ENCODE measurements at places on chromosomes 13 and 19.

DNA sequence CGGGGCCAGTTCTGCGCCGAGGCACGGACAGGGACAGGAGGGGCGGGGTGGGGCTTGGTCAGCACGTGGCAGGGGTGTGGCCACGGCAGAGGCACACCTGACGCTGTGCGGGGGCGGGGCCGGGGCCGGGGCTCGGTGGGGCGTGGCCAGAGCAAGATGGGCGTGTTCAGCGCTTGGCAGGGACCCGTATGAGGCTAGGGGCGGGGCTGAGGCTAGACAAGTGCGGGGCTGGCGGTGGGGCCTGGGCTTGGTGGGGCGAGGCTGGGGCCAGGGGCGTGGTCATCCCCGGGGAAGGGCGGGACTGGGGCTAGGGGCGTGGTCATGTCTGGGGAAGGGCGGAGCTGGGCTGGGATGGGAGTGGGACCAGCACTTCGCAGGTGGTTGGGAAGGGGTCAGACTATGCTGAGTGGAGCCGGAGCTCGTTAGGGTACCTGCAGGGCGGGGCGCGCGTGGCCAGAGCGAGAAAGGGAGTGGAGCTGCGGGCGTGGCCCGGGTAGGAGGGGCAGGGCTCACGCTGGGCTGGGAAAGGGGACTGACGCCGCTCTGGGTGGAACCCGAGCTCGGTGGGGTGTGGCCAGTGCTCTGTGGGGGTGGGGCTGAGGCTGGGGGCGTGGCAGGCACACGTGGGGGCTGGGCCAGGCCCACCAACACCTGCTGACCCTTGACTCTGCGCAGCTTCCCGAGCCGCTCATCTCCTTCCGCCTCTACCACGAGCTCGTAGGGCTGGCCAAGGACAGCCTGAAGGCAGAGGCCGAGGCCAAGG, 12.8 kb downstream of the POLR2E start:
- DNase-seq: no peak

- DNase-seq: no peak
Observed at GRCh38 chr13:31174018-31174417, 12.3 kb upstream of the HSPH1 start.

- no peak for DNase-seq
Observed at GRCh38 chr19:49347835-49348234, 12.6 kb downstream of the CD37 start.

- no peak for DNase-seq
Observed at GRCh38 chr19:14437578-14438140, 4.6 kb downstream of the PKN1 start.

- DNase-seq: no peak
Observed at GRCh38 chr19:10918359-10918758, 10.1 kb downstream of the YIPF2 start.

DNA sequence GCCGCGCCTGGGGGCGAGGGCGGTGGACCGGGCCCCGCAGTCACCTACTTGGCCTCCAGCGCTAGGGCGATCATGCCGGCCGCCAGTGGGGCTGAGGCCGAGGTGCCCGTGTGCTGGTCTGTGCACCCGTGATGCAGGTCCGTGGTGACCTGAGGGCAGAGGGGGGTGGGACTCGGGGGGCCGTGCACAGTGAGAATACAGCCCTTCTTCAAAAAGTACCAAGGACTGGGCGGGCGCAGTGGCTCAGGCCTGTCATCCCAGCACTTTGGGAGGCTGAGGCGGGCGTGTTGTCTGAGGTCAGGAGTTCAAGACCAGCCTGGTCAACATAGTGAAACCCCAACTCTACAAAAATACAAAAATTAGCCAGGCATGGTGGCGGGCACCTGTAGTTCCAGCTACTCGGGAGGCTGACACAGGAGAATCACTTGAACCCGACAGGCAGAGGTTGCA, 5.0 kb upstream of the C19orf25 start:
- DNase-seq: peak; percentile 63

- DNase-seq: no peak
Observed at GRCh38 chr13:94309576-94309975, 169.9 kb downstream of the DCT start.

DNA sequence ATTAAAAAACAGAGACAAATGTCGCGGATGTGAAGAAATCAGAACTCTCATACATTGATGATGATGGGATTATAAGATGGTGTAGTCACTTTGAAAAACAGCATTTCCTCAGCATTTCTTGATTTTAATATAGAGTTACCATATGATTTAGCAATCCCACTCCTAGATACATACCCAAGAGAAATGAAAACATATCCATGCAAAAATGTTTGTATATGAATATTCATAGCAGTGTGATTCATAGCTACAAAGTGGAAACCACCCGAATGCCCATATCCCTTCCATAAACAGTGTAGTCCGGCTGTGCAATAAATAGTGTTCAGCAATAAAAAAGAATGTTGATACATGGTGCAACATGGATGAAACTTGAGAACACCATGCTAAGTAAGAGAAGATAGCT, 44.6 kb downstream of the DPY19L3 start:
- DNase-seq: no peak

DNA sequence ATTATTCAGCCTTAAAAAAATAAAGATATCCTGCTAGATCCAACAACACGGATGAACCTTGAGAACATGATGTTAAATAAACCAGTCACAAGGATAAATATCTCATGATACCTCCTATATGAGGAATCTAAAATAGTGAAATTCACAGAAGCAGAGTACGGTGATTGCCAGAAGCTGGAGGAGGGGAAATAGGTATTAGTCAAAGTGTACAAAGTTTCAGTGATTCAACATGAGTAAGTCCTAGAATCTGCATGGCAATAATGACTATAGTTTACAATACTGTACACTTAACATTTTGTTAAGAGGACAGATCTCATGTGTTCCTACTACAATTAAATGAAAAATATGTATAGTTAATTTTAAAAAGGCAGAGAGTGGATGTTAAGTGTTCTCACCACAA, 206.6 kb upstream of the SLC10A2 start:
- no peak for DNase-seq

DNA sequence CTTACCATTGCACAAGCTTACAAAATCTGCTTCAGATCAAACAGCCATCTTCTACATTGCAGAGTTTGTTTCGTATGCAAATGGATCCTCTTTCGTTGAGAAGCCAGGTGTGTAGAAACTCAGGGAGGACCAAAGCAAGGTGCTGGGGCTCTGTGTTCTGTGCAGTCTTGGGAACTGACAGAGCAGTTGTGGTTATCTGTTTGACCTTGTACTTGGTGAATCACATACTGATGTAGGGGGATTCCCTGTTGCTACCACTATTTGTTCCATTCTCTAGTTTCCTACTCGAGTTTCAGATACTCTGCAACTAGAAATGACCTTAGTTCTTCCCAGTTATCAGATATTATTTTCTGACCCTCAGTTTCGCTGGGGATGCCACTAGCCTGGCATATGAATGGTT, 95.2 kb upstream of the CLDN10 start:
- DNase-seq: no peak

- DNase-seq: no peak
Observed at GRCh38 chr19:6126335-6126974, 9.0 kb upstream of the ACSBG2 start.

GRCh38 chr13:101514695-101515275, 62.3 kb downstream of the ITGBL1 start:
- no peak for DNase-seq

GRCh38 chr13:106681536-106681935, 113.6 kb upstream of the ARGLU1 start:
- no peak for DNase-seq
